Activated CD4-positive, alpha-beta T cell treated with anti-CD3 and anti-CD28 coated beads, Interleukin-10, Interleukin-2, amounts not matched to agents 100 ng/mL and 50 ng/mL, durations not matched to agents 16 hours and 8 hours (primary cell): ENCODE measurements at places on chromosomes 3 and 15.

DNA sequence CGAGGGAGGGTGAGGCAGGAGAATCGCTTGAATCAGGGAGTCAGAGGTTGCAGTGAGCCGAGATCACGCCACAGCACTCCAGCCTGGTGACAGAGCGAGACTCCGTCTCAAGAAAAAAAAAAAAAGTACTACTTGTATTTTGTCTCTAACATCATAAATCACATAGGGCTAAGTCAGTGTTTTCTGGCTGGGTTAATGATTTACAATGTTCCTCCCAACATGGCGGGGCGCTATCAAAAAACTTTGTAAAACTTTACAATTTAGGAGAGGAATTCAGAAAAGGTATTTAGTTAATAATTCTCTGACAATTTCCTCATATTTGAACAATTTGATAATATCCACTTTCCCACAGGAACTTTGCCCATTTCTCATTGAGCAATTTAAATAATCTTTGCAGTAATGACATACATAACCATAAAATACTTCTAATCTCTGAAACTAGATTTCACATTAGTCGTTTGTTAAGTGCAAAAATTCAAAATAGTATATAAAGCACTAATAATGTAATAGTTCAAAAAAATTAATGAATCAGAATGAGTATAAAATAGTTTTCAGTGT is 26.6 kb upstream of the B3GNT5 start:
- no peak for DNase-seq

DNA sequence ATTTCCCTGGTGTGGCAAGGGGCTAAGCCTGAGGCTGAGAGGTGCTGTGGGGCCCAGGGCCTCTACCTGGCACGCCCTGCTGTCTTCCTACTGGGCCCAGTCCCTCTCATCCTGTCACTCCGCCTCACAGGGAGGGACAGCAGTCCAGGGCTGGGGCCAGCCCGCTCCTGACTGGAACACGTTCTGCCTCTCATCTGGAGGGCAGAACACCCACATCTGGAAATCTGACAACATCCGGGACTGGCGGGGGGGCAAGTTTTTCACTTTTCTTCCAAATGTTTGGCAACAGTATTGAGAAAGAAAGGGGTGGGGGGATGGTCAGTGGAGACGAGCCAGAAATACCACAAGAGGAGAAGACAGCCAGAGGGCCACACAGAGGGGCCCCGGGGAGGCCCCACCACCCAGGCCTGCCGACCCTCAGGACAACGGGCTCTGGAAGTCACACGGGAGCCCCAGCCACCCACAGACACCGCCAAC is 1.8 kb upstream of the MYL3 start:
- no peak for DNase-seq

DNA sequence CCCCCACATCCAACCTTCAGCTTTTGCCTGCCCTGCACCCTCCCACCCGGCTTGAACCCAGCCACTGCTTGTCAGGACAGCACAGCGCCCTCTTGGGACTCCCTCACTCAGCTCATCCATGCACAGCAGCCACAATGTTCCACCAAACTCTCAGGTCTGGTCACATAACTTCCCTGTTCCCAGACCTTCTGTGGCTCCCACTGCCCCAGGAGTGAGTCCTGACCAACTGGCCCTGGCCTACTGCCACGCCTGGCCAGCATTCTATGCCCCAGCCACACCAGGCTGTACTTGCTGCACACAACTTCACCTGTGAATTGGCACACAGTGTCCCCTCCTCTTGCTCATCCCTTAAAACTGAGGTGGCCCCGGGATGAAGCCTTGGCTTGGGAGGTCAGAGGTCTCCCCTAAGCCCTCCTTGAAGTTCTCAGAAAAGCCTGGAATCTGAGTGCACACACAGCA is 21.0 kb downstream of the PLXNB1 start:
- no peak for DNase-seq

DNA sequence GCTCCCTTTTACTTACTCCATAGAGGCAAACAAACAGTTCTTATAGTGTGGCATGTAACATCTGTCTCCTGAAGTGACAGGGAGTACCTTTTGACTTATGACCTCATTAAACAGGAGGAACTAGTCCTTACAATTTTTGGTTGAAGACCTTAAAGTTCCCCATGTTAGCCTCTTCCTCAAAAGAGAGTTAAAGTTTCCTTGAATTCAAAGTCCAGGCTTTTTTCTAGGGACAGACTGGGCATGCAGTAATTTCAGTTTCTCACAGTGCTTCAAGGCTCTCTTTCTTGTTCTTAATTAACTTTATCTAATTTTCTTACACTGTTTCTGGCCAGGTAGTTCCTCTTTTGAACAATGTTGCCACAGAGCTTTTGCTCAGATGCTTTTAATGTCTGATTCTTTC is 12.1 kb downstream of the GOLM2 start:
- DNase-seq, result no peak

GRCh38 chr15:26892182-26892518 is 25.3 kb downstream of the GABRA5 start:
- no peak for DNase-seq

- DNase-seq, result no peak
Observed at GRCh38 chr3:124553178-124553577, 177.1 kb upstream of the UMPS start.

- DNase-seq, result no peak
Observed at GRCh38 chr3:99084156-99084555, 182.7 kb upstream of the DCBLD2 start.

DNA sequence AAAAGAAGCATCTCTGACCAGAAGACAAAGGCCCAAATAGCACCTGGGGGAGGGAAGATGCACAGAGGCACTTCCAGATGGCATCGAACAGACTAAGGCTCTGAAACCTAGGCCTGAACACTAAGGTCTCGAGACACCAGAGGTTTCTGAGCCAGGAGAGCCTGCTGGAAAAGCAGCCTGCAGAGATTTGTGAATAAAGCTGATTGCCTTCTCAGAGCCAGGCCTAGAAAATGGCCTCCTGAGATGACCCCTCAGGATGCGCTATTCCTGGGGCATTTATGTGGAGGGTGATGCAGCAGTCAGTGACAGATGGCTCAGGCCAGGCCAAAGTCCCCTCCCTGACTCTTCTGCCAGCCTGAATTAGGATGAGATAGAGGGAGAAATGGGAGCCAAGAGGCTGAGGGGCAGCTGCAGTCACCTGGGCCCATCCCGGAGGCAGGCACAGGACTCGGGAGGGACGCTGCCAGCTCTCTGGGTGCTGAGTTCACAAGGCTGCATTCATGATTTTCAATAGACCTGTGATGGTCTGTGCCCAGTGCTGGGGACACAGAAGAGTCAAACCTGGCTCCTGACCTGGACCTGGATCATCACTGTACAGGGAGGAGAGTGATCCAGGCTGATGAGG is 6.9 kb downstream of the PRSS50 start:
- DNase-seq, result no peak

GRCh38 chr15:32834156-32834555 is 116.4 kb downstream of the GREM1 start:
- DNase-seq, result no peak

DNA sequence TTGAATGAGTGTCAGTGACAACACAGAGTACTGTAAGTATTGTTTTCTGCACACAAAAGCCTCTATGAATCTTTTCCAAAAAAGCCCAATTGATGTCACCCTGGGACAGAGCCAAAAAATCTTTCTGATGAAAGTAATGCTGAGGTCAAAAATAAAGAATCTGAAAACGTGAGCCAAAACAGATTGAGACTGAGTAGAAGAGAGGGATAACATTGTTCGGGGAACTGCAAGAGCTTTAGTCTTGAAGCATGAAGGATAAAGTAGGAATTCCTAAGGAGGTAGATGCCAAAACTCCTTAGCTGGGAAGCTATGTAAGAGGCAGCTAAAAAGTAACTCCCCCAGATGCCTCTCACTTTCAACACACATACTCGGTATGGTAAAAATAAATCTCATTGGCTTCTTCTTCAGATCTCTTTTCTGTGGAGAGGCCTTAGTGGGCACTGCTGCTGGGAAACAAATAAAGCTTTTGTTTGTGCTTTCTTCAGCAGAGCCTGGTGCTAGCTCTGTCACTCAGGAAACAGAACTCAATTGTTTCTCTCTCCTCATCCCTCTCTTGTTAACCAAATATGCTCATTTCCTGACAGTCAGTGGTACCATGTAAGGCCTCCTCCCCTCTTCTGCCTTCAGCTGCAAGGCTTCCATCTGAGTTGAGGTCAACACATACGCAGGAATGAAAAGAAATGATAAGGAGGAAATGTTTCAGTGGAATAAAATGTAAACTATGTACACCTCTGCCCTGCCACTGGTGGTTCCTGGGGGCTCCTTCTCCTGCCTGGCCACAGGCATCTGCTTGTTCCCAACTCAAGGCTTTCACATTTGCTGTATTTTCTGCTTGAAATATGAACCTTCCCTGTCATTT is 58.1 kb downstream of the CD200 start:
- DNase-seq, result peak; percentile 22

DNA sequence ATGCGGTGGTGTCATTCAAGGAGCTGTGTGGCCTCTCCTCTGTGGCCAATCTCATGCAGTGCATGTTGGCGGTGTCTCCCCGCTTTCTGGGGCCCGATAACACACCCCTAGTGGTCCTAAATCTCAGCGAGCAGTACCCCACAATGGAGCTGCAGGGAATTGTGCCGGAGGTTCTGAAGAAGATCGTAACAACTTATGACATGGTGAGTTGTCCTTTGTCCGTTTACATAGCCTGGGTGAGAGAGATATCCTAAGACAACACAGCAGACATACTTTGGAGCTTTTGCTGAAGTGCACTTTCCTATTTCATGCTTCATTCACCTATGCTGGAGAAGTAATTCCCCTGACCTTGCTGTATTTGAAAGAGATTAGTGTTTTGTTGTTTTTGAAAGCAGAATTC is 130.0 kb downstream of the PLCL2 start:
- no peak for DNase-seq

DNA sequence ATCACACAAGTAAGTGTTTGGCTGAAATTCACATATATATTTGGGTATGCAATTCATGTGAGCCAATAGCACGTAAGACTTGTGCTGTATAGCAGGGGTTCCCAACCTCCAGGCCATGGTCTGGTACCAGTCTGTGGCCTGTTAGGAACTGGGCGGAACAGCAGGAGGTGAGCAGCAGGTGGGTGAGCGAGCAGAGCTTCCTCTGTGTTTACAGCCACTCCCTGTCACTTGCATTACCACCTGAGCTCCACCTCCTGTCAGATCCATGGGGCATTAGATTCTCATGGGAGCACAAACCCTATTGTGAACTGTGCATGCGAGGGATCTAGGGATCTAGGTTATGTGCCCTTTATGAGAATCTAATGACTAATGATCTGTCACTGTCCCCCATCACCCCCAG is 59.7 kb downstream of the MAP3K13 start:
- DNase-seq, result no peak

DNA sequence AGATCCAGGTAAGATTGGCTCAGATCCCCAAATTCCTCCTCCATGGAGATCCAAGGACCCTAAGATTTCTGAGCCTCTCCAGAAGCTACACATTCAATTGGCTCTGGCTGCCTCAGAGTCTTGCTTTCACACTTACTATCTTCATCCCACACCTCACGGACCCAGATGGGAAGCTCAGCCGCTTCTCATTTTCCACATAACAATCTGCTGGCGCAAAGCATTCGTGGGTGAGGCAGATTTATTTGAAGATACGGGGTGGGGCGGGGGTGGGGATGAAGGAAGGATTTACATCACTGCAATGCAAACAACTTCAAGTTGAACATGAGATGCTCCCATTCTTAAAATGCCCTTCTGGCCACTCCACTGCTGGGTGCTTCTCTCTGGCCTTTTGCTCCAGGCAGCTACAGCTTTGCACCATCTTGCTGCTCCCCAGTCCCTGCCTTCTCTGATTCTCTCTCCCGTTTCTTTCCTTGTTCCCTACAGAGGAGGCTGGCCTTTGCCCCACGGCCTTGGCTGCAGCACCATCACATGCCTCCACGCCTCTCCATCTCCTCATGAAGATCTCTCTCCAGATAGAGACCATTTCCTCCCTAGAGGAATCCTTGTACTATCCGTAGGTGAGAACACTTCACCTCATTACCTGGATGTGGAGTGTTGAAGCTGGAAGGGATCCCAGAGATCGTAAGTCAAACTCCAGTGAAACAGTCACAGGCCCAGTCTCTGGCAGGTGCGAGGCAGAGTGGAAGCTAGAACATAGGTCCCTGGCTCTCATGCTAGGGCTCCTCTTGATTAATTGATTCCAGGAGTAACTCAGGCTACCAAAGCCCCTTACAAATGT is 175.9 kb downstream of the RPLP1 start:
- no peak for DNase-seq
